Smooth muscle cell of the brain vasculature (primary cell): ENCODE measurements at places on chromosomes 3 and 15.

DNA sequence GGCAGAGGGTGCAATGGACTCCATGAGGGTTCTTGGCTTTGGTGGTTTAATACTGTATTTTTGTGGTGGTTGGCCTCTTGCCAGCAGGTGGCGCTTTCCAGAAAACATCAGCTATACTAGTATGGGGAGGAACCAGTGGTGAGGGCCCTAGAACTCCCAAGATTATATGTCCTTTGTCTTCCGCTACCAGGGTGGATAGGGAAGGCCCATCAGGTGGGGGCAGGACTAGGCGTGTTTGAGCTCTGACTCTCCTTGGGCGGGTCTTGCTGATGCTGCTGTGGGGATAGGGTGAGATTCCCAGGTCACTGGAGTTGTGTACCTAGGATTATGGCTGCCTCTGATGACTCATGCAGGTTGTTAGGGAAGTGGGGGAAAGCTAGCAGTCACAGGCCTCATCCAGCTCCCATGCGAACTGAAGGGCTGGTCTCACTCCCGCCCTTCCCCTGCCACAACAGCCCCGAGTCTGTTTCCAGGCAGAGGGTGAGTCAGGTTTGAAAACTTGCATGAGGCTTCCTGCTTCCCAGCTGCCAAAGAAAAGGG is 357.7 kb downstream of the OTOL1 start:
- DNase-seq = no peak

- no peak for DNase-seq
Measured at GRCh38 chr15:101303408-101303807, 8.4 kb upstream of the SNRPA1 start.

GRCh38 chr15:57156210-57156884 is 220.0 kb upstream of the CGNL1 start:
- no peak for DNase-seq

- DNase-seq = no peak
Measured at GRCh38 chr3:67377299-67377698, 277.1 kb downstream of the SUCLG2 start.

DNA sequence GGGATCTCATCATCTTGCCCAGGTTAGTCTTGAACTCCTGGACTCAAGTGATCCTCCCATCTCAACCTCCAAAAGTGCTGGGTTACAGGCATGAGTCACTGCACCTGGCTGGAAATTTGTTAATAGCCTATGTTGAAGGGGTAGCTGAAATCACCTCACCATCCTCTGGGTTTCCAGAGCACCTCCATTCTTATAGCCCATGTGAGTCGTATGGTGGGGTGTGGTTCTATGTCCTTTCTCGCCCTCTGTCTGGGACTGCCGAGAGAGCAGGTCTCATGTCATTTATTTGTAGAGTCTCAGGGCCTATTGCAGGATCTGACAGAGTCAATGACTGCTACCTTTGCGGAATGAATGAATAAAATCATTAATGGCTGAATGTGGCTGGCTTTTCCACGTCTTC is 20.9 kb downstream of the CEMIP start:
- no peak for DNase-seq

- DNase-seq = no peak
Measured at GRCh38 chr3:122635789-122636188, 44.9 kb upstream of the PARP14 start.

- no peak for DNase-seq
Measured at GRCh38 chr3:31371484-31372177, 161.1 kb upstream of the STT3B start.

DNA sequence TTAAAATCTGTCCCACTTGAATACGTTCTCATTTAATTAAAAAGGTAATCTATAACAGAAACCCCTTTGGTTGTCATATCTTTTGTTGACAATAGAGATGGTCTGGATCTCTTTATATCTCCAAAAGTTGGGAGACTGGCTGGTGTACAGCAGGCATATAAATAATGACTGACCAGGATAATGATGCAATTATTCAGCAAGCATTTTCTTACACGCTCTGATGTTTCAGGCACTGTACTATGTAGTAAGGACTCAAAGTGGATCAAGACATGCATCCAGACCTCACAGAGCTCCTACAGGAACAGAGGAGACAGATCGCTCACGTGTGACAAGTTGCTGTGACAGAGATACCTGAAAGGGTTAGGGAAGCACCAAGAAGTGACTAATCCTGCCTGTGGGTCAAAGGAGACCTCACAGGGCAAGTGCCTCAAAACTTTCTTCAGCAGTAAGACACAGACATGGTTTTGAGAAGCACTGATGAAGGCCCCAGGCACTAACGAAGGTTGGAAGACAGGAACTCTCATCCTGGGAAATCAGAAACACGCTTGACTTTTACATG is 25.7 kb downstream of the VPS39 start:
- DNase-seq = no peak

- no peak for DNase-seq
Measured at GRCh38 chr3:79306934-79307570, 460.7 kb downstream of the ROBO1 start.

DNA sequence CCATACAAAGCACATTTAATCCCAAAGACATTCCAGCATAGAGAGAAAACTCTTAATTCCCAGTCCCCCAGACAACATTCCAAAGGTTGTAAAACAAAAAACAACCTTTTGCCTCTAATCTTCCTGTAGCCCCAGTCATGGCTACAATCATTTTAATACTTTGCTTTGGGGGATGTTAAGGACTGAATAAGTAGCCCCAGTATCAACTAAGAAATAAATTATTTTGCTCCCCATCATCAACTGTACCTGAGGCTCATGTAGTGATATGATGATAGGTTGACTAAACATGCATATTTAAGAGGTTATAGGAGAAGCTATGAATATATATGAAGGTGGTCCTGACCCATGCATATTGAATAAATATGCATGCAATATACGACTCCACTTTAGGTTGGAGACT is 40.6 kb downstream of the PRR20G start:
- DNase-seq = no peak

DNA sequence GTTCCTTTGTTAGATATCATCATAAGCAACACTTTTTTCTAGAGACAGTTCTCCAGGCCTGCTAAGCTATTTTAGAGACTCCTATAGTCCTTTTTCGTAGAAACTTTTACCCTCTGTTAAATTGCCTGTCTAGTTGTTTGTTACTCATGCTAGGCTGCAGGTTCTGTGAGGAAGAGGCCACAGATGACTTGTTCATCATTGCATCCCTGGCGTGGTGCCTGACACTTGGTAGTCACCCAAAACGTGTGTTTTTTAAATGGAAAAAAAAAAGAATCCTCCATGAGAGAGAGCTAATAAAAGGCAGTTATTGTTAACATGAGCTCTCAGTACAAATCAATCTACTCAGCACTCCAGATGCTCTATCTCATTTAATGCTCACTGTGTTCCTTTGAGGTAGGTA is 35.1 kb downstream of the CCDC54 start:
- no peak for DNase-seq

- no peak for DNase-seq
Measured at GRCh38 chr3:171829841-171830517, 13.2 kb upstream of the TMEM212 start.

DNA sequence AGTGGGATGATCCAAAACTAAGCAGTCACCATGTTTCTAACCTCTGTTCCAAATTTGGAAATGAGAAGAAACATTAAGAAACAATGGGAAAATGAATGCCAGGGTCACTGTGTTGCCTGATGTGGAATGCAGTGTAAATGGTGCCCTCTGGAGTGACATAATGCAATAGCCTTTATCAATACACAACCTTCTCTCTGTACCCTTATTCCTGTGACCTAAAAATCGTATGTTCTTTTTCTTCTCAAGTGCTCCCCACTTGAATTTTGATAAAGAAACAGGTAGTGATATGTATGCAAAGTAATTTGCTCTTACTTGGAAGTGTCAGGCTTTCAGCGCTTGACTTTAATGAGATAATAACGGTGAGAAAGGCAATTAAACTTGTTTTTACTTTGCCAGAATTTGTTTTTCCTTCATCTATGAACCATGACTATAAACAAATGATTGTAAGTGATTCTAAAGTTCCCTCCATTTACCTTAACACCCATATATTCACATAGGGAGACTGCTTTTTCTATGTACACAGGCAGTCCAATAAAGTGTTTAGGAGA is 145.8 kb upstream of the THRB start:
- DNase-seq = no peak

- no peak for DNase-seq
Measured at GRCh38 chr15:91465086-91465485, 365.0 kb downstream of the SV2B start.

DNA sequence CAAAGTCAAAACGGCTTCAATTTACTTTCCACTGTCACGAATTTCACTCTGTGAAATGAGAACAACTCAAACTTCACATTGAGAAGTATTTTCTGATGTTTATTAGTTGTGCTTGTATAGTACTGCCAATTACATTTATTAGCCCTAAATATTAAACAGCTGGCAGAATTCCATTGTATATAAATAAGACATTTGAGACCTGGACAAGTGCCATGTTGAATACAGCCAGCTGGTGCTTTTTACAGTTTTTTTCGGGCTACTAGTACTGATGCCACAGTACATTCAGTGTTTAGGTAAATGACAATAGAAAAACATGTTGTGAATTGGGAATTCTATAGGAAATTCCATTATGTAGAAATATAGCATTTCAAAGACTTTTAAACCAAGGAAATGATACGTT is 79.0 kb downstream of the EPHA3 start:
- DNase-seq = no peak
